Activated naive CD4-positive, alpha-beta T cell treated with anti-CD3 and anti-CD28 coated beads, Interleukin-2, amount 50 U/mL, for 16 hours (primary cell): ENCODE measurements at places on chromosomes 6 and 20.

DNA sequence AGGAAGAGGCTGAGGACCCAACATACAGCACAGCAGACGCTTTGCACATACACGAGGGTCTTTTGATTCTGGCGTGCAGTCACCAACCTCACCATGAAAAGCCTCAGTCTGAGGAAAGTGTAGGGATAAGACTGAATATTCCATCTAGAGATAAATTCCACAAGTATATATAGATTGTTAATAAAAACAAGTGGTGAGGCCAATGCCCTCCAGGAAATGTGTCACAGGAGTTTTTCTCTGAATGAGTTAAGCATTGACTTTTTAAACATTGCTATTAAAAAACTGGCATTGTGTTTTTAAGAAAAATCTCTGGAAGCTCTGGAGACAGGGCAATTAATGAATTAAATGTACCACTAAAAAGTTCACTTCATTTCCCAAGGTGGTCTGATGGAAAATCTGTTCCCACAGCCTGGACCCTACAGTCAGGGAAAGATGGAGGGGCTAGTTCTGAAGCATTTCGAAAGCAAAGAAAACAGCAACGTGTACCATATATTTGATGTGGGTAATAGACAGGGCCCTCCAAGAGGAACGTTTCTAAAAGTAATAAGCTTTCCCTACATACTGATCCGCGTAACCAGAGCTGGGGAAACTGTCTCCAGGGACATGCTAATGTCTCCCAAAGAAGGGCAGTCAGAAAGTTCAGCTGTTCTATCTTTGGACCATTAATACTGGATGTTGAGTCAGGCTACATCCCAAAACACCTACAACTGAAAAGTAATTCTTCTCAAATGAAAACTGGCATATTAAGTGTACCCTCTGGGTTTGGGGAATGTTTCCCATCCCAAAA is 301.1 kb downstream of the FOXC1 start:
- no peak for DNase-seq

- no peak for DNase-seq
These were observed 26.9 kb downstream of the ANKEF1 start for GRCh38 chr20:10061641-10062040.

DNA sequence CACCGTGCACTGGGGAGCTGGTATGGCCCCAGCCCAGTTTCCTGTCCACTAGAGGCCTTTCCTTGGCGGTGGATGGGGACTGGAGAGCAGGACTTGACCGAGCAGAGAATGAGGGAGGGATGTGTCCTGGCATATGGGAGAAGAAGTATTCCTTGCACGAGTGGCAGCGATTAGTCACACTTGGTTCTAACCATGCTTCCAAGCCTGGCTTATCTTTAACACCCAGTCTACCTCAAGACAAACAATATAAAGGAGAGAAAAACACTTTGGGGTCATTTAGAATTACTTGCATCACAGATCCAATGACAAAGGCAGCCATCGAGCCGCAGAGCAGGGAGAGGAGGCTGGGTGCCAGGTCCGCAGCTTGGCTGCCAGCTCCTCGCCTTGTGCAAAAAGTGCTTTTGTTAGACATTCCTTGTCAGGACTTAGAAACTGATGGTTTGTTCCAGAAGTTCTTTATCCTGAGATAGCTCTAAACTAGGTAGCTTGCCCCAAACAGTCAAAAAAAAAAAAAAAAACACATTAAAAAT is 214.9 kb upstream of the GMDS start:
- DNase-seq = no peak

DNA sequence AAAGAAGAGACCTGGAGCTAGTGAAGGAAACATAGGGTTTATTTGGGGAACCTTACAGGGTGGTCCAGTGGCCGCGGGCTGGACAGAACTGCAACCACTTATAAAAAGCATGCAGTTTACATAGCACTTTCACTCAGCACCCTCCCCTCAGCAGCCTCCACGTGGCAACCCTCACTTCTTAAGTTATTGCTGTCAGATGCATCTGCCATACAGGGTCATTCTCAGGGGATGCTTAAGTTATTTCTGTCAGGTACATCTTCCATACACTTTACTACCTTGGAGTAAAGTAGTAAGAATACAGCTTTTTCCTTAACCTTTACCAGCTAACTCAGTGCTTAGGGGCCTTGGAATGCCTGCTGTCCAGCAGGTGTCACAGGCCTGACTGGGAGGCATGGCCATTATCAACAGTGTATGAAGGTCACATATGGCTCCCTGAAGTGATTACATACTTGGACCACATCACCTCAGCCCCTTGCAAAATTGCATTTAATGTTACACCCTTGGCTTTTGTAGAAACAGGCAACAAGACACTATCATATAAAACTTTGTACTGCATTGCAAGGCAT is 2.0 kb upstream of the NOL7 start:
- DNase-seq = no peak

GRCh38 chr6:28606424-28607391 is 81.0 kb downstream of the GPX5 start:
- DNase-seq = peak; percentile 46

- DNase-seq = no peak
These were observed 22.7 kb upstream of the MAPRE1 start for GRCh38 chr20:32796981-32797451.

DNA sequence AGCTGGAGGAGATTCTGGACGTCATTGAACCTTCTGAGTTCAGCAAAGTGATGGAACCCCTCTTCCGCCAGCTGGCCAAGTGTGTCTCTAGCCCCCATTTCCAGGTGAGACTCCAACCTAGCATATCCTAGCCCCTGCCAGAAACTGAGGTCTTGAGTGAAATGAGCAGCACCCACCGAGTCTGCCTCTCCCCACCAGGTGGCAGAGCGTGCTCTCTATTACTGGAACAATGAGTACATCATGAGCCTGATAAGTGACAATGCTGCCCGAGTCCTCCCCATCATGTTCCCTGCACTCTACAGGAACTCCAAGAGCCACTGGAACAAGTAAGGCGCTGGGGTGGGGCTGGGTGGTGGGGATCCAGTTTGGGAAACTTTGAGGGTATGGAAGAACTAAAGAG is 4.6 kb downstream of the MEA1 start:
- peak; percentile 49 for DNase-seq

GRCh38 chr6:24504649-24505586 is 10.1 kb downstream of the ALDH5A1 start:
- DNase-seq = no peak

- no peak for DNase-seq
These were observed 303.7 kb downstream of the ESR1 start for GRCh38 chr6:152110886-152111820.

GRCh38 chr6:2732503-2733089 is 18.1 kb downstream of the MYLK4 start:
- DNase-seq = no peak

DNA sequence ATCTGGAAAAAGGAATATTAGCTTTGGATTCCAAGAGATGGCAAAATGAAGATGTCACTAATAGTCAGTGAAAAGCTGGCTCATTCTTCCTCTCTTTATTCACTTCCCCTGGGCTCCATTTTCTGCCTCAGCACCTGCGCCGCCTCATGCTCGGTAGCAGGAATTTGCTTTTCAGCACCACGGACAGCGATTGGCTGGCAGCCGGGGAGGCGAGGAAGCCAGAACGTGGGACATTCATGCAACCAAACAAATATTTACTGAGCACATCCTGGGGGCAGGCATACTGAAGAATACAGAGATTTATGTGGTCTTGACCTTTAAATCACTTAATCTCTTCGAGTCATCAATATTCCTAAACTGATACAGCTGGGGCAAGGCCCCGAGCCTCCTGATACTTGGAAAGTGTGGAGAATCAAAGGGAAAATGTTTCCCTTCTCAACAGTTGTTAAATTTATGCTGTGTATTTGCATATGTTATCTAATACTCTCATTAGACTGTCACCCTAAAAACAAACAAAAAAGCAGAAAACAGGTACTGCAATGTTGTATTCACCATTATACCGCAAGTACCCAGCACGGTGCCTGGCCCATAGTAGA is 12.1 kb upstream of the PDYN start:
- peak; percentile 58 for DNase-seq

GRCh38 chr20:63518946-63519667 is 1.5 kb upstream of the PPDPF start:
- no peak for DNase-seq

DNA sequence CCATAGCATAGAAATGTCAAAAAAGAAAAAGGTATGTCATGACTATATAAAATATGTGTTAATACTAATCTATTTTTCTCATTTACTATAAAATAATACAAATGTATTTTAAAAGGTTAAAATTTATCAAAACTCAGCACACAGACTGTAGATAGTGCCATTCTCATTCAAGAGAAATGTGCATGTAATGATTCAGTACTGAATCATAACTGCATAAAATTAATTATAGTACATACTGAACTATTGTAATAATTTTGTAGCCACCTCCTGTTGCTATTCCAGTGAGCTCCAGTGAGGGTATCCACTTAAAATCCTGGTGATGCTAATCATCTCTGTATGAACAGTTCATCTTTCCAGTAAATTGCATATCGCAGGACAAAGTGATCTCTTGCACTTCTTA is 82.8 kb downstream of the HMGCLL1 start:
- no peak for DNase-seq

- no peak for DNase-seq
These were observed 13.8 kb downstream of the CFAP206 start for GRCh38 chr6:87421576-87421975.

- DNase-seq = no peak
These were observed 85.4 kb downstream of the KLHL32 start for GRCh38 chr6:97009781-97010492.

GRCh38 chr6:81204731-81205130 is 547.8 kb downstream of the TENT5A start:
- DNase-seq = no peak

GRCh38 chr6:112231594-112232060 is 22.7 kb downstream of the LAMA4 start:
- DNase-seq = no peak

DNA sequence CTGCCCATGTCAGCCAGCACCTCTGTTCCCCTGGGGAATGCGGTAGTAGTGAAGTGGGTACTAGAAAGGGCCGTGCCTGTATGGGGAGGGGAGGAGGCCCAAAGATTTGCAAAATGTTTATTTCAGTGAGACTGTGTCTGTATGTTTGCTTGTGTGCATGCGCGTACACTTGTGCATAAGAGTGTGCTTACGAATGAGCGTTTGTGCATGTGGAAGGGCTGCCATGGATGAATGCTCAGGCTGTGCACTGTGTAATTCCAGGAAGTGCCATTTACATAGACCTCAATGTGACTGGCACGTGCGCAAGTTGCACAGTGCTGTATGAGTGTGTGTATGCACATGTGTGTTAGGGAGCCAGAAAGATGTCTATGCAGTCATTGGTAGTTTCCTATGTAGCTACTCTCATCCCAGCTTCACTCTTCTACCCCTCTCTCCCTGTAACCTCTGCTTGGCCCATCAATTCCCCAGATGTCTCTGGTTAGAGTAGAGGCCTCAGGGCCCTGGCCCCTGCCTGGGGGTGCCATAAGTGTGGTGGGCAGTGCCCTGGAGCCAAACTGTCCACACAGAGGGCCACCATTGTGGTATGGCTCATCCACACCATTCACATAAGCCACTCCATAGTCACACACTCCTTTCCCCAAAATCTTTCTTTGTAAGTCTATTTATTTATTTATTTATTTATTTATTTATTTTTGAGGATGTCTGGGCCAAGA is 26.8 kb upstream of the SLC22A7 start:
- no peak for DNase-seq

DNA sequence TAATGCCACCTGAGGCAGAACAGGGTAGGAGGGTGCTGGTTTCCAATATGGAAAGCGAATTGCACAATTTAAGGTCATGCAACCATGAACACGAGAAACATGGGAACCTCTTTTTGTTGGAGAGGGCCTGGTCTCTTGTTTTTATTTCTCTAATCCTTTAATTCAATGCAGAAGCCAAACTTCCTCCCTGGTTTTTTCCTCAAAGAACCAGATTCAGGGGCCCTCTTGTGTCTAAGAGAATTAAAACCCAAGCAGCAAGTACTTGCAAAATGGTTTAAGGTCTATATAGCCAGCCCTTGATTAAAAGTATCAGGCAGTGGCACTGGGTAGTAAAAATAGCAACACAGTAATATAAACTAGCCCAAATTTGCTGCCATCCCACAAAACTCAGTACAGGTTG is 19.5 kb downstream of the GSTA4 start:
- DNase-seq = no peak

DNA sequence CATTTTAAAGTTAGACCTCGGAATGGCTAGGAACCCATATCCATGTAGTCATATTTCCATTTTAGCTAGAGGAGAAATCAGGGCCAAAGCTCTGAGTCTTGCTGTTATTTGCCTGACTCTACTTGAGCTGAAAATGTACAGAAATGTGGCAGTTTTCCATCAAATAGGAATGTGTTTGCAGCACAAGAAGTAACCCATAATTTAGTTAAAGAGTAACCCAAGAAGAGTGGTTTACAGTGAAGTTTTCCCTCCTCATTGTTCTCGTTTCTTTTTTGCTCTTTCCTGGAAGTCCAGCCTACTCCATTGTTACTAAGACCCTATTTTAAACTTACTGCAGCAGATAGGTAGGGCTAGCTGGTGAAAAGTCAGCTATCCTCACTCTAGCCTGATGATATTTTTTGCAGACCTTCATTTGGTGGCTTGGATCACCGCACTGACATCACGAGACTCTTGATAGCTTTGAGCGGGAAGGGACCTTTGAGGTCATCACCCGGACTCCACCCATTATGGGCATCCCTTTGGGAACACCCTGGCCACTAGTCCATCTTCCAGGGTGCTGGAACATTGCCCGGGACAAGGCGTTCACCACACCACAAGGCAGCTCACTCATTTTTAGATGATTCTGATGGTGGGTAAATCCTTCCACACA is 28.0 kb upstream of the ADGRF5 start:
- DNase-seq = no peak

- DNase-seq = peak; percentile 11
These were observed 14.7 kb downstream of the KLHL32 start for GRCh38 chr6:96939007-96939805.

- no peak for DNase-seq
These were observed 18.5 kb downstream of the LAMA5 start for GRCh38 chr20:62348604-62349003.

DNA sequence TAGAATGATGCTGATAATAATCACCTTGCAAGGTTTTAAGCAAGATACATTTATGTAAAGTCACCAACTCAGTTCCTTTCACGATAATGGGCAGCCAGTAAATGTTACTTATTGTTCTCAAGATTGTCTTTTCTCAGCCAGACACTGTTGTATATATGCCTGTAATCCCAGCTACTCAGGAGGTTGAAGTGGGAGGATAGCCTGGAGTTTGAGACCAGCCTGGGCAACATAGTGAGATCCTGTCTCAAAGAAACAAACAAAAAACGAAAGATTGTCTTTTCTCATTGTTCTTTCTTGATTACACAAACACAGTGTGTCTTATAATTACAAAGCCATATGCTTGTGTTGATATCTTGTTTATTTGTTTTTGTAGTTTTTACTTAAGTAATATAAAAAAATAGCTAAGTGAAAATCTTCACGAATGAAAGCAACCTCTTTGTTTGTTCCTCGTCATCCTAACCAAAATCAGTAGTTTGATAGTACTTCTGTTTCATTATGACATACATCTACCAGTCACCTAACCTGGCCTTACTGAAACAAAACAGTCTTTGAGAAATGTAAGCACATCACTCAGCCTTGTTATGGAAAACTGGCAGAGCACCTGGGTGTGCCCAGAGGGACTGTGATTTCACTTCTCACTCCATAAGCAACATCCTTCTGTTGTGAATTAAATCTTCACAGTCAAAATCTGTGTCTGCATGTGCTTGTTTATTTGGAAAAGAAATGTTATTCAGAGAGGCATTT is 436.2 kb upstream of the SOX4 start:
- no peak for DNase-seq
